ENCODE measurements at places on chromosomes 4 and X.

DNA sequence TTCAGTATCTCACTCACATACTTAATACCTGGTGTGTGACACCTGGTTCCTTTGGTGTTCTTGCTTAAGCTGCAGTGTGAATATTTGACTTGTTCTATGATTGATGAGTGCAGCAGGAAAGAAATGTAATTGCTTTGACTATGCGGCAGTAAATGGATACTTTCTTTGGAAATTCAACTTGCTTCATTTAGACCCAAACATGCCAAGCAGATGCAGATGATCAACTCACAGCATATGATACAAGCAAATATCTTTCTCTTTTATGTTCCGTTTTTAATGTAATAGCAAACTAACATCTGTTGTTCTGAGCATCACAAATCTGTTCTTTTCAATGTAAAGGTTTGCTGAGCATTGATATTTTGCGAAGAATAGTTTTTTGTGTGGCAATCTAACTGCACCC lies 549.5 kb downstream of the C4orf33 start:
- DNase-seq, result no peak

GRCh38 chr4:126916626-126917140 lies 716.1 kb upstream of the INTU start:
- DNase-seq, result no peak

DNA sequence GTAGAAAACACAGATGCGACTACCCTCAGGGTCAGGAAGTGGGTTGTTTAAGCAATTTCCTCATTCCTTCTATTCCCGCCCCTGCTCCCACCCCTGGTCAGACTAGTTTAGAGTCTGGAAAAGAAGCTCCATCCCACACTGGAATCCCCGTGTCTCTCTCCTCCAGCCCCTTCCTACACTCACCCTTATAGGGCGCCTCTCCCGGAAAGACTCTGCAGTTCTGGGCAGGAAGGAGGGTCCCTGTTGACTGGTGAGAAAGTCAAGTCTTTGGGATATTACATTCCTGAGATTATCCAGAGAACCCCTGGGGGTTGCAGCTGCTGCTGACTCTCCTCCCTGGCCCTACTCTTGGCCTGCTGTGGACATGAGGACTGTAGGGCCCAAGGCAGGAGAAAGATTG lies 11.9 kb downstream of the STARD8 start:
- no peak for DNase-seq

- no peak for DNase-seq
These were observed 4.1 kb downstream of the SLIT2 start for GRCh38 chr4:20255823-20256222.

DNA sequence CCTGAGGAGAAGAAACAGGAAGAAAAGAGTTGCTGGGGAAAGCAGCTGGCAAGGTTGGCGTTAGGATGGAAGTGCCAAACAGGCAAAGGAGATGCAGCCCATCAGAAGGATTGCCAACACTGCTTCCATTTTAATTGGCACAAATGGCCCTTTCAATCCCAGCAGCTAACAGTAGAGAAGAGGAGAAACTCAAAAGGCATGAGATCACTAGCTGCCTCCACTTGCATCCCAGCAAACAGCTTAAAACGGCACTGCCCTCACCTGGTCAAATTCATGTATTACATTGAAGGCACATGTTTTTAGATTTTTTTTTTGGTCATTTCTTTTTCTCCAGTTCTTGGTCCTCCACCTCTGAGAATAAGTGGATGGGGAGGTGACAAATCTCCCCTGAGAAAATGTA lies 14.9 kb upstream of the LOC101059915 start:
- peak; percentile 59 for DNase-seq

DNA sequence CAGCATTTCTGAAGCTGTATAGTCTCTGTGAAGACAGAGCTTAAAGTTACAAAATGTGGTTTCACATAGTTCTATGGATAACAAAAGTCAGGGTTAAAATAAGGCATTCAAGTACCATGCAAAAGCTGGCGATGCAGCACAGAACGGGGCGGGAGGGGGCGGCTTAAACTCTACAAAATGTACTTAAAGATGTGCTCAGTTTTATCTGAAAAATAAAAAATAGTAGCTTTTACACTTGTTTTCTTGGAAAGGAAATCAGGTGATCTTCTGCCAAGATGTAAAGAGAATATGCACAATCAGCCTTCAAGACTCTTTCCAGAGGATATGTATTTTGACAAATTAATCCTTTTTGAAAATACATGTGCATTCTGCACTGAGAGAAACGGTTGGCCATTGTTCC lies 301.7 kb upstream of the EMCN start:
- DNase-seq, result no peak

- no peak for DNase-seq
These were observed 206.1 kb downstream of the SLC39A8 start for GRCh38 chr4:102139132-102139573.

- DNase-seq, result no peak
These were observed 432.5 kb upstream of the TENM3 start for GRCh38 chr4:181810711-181811110.

- no peak for DNase-seq
These were observed 64.5 kb downstream of the IQCM start for GRCh38 chr4:149751174-149751573.

GRCh38 chr4:26916195-26916594 lies 55.6 kb downstream of the STIM2 start:
- no peak for DNase-seq

- DNase-seq, result no peak
These were observed 674 bp upstream of the DIAPH2 start for GRCh38 chrX:96683997-96684338.

GRCh38 chr4:27684610-27685011 lies 824.0 kb downstream of the STIM2 start:
- no peak for DNase-seq
